ENCODE measurements at places on chromosomes 12 and 14. TPM values are rescaled to one million over a fixed set of nuclear protein-coding genes. Genes with fewer than 3 reads are reported as not detected.
A peak's percentile ranks its signal among the peaks of the same experiment; 100 is the strongest.

Gene C12orf75
- total RNA-seq = 1,024 TPM

GRCh38 chr12:122190842-122191668 lies 8.1 kb downstream of the LRRC43 start:
- peak; percentile 48 for DNase-seq

Gene NKX2-1
- not detected for total RNA-seq

Gene RDH5
- total RNA-seq = 10.3 TPM
